ENCODE measurements at places on chromosomes 7 and 10.

GRCh38 chr7:10767771-10768170 lies 205.9 kb upstream of the PHF14 start:
- DNase-seq = no peak

- no peak for DNase-seq
Measured at GRCh38 chr10:17712053-17712452, 39.9 kb upstream of the TMEM236 start.

DNA sequence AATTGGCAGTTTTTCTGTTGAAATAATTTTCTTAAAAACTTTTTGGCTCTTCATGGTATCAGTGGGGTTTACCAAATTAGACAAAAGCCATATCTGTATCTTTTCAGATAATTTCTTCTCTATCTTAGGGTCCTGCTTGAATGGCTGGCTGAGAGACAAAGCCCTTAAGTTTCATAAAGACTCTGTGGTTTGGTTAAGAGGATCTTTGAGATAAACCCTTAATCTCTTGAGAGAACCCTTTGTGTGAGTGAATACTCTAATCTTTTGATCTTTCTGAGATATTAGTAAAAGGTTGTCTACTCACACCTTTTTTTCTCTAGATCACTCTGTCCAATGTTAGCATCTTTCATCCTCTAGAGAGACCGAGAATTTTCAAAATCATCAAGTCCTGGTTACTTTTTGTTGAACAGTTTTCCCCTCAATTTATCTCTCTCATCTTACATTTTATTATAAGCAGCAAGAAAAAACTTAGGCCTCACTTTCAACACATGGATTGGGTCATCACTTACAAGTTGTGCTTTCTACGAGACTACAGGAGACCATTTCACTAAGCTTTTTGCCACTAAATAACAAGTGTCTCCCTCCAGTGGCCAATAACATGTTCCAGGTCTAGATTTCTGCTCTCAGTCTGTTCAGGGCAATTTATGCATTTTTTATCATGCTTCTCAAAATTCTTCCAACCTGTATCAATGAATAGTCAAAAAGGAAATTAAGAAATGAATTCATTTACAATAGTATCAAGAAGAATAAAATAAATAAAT lies 28.4 kb downstream of the DNAJC9 start:
- DNase-seq = no peak

DNA sequence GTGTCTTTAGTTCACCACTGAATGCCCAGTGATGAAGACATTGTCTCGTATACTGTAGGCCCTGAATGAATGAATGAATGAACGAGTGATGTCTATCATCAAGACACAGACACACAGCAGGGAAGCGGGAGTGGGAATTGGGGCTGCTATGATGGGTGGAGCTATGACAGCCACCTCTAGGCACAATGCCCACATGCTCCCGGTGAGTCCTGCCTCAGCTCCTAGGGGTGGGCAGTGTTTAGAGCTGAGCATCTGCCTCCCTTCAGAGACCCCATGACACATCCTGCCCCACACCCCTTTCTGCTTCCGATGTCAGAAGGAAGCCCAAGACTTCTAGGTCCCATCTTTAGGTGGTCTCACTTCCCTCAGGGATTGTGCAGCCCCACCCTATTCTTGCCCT lies 714.1 kb downstream of the PARD3 start:
- DNase-seq = no peak

DNA sequence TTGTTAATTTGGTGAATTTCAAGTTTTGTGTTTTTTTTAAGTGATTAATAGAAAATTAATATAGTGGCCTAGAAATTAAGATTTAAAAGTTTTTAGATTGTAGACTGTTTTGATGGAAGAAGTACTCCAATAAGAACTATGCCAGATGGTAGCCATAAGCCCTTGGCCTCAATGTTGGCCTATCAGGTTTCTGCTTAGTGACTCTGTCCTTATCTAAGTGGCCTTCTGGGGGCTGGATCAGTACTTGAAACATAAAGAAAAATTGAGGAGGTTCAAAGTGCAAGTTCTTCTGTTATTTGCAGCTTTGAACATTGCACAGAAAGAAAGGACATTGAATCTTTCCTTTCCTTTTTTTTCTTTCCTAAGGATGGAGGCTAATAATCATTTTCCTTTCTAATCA lies 9.9 kb downstream of the CCDC126 start:
- no peak for DNase-seq

- DNase-seq = no peak
Measured at GRCh38 chr10:71555087-71555723, 158.5 kb downstream of the CDH23 start.
